EH (cell line): ENCODE measurements at places on chromosomes 3 and 15.

- DNase-seq = no peak
These were observed 848.0 kb downstream of the TUSC7 start for GRCh38 chr3:117557464-117558090.

DNA sequence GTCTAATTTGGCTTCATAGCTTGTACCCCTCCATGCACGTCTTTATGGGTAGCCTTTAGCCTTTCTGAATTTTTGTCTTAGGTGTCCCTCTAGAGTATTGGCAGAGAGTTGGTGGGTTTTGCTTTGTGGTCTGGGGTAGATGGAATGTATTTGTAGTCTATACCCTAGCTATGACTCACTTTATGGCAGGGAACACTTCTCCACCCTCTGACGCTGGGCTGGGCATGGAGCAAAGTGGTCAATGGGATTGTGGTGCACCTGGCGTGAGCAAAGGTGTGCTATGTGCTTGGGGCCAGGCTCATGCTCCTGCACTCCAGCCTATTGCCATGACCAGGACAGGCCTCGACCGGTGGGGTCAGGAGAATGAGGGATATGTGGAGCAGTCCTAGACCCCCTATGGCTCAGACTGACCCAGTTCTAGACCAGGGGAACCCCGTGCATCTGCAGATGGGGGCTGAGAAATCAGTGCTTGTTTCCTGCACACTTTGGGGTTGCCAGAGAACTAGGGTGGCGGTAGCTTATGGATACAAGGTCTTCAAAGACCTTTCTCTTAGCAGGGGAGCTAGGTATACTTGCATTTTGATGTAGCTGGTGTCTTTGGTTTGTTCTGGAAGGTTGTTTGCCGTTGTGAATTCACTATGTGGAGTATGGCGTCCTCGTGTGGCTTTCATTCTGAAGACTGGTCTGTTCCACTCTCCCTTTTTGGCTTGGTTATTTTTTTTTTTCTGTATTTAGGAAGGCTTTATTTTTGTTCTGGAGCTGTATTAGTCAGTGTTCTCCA lies 49.4 kb upstream of the RPL32 start:
- DNase-seq = no peak

GRCh38 chr15:89806559-89807550 lies 7.8 kb downstream of the ANPEP start:
- DNase-seq = no peak

GRCh38 chr3:30188713-30189112 lies 417.7 kb upstream of the TGFBR2 start:
- DNase-seq = peak; percentile 57

DNA sequence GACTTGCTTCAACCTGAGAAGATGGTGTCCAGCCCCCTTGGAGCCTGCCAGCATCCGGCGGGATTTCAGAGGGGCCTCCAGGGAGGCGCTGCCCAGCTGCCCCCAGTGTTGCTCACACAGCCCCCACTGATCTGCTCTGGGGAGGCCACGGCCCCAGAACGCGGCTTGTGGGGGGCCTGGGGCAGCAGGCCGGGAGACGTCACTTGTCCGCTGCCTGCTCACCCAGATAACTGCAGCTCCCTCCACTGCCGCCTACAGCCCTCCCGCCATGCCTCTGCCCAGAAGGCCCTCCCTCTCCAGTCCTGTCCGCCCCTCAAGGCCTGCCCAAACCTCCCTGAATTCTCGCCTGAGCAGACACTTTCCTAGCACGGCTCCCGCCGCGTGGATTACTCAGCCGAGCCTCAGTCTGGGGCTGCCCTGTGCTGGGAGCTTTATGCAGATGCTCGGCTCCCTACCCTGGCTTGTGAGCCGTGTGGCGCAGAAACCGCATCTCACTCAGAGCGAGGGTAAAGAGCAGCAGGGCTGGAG lies 17.2 kb upstream of the ADIPOQ start:
- peak; percentile 71 for DNase-seq

GRCh38 chr3:8509961-8510360 lies 8.3 kb downstream of the LMCD1 start:
- peak; percentile 92 for DNase-seq

DNA sequence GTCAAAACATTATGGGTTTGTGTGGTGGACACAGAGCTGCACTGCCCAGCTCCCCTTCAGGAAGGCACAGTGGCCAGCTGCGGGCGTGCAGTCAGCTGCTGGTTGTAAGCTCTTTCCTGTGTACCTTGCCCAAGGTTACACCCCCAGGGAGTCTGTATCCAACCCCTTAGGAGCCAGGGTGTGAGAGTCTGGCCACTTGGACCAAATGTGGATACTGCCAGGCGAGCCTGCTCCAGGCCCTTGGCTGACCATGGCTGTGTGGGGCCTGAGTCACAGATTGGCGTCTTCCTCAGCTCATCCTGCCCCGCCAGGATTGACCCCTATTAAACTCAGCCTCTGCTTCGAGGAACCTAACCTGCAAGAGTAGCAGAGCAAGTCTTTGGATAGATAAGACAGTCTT lies 56.9 kb downstream of the ABHD5 start:
- DNase-seq = peak; percentile 79

DNA sequence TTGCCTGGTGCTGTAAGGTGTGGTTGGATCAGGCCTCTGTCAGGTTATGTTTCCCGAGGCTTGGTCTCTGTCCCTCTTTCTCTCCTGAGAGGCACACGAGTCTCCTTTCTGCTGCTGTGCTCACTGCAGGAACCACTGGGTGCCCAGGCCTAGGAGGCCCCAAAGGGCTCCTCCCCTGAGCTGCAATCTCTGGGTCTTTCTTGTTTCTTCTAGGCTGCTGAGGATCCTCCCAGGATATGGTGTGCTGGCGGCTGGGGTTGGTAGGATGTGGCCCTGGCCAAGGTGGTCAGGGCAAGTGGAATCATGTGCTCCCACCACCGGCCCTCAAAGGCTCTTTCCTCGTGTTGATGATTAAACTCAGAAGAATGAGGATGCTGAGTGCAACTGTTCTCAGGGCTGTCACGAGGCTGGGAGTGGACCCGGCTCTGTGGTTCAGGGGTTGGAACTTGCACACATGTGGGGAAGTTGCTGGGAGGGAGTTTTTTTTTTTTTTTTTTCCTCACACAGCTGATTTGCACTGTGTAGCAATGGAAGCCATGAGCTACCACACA lies 43.6 kb upstream of the CTSH start:
- peak; percentile 99 for DNase-seq

GRCh38 chr3:46489875-46490274 lies 7.9 kb upstream of the RTP3 start:
- DNase-seq = peak; percentile 81
